Vagina (tissue), 2 donors: ENCODE measurements at places on chromosomes 2 and 18.

DNA sequence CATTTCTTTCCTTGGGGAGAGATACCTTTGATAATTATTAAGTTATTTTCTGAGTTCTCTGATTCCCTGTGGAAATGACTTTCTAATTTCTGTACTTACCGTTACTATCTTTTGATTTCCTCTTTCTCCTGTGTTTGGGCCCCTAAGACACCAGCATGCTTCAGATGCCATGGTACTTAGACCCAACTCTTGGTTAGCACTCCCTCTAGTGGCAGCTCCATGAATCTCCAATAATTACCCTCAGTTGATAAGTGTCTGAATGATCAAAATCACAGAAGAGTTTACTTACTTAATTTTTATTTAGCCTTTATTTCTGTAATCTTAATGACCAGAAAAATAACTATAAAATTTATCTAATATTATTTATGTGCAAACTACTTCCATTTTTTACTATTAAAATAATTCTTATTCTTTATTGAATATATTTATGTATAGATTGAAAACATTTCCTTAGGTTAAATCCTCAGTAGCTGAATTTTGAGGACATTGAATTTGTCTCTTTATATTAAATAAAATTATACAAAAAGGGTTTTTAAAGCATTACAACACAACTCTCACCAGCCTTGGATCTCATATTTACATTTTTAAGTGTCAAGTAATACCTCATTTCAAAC lies 300.4 kb downstream of the KCNS3 start:
- DNase-seq, result no peak

- DNase-seq, result no peak
Measured at GRCh38 chr2:2331881-2332280, 806 bp upstream of the MYT1L start.

DNA sequence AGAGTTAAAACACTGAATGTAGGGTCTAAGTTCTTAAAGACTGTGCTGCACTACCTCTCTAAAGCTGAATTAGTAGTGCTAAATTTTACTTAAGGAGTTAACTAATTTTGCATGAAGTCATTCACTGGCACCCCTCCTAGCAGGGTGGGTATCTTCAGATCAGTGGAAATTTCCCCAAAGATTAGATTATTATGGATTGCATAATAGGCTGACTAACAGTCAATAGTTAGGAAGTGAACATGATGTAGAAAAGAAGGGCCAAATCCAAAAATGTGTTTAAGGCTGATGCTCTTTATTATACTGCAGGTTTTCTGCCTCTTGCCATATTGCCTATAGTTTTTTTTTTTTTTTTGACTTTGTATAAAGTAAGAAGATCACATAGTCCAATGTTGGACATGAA lies 5.2 kb downstream of the ZNF638 start:
- no peak for DNase-seq

- DNase-seq, result no peak
Measured at GRCh38 chr18:51943281-51943680, 396.7 kb upstream of the DCC start.

DNA sequence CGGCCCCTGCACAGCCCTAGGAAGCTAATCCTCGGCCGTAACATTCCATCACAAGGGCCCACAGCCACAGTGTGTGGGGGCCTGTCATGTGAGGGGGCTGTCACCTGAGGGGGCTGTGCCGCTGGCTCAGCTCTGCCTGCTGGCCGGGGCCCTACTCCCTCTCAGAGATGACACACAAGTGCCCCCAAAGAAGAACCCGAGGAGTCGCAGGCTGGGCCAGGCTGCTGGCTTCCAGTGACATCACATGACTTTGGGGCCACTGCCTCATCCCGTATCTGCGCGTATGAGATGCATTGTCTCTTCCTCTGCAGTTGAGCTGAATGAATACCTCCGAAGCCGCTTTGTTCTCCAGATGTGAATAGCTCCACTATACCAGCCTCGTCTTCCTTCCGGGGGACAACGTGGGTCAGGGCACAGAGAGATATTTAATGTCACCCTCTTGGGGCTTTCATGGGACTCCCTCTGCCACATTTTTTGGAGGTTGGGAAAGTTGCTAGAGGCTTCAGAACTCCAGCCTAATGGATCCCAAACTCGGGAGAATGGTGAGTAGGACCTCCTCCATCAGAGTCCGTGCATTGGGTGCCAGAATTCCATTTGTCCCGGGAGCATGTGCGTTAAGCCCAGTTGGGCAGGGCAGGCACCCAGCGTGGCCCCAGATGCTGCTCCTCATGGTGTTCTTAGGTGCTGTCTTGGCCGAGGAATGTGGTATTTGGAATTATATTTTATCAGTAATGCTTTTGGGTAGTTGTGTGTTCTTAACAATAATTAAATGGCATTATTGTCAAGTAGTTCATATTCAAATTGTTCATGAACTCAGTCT lies at the start of gene CNDP1:
CNDP1 (plus strand) TSS at position 351 of the 820 bp plus-strand sequence; CDS start at position 519, 168 bp downstream.
- no peak for DNase-seq

- no peak for DNase-seq
Measured at GRCh38 chr2:75792146-75792545, 81.4 kb upstream of the GCFC2 start.
